ENCODE measurements at places on chromosomes 1 and 21. TPM values are rescaled to one million over a fixed set of nuclear protein-coding genes. Genes with fewer than 3 reads are reported as not detected.

DNA sequence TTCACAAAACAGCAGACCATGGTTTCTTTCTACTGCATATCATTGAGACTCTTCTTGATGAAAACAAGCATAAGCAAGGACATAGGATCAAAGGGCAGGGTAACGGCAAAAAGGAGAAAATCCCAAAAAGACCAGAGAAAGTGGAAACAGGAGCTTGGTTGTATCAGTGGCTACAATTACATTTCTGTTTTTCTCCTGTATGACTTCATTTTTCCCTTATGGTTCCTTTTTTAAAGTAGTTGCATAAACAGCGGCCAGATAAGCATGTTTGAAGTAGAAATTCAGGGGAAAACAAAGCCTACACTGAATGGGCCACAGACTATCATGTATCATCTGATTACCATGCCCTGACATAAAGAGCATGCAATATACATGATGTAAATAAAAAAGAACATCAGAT is 4.6 kb downstream of the EGLN1 start:
- DNase-seq: no peak

- DNase-seq: no peak
Observed at GRCh38 chr1:165010418-165011070, 346.0 kb downstream of the LMX1A start.

DNA sequence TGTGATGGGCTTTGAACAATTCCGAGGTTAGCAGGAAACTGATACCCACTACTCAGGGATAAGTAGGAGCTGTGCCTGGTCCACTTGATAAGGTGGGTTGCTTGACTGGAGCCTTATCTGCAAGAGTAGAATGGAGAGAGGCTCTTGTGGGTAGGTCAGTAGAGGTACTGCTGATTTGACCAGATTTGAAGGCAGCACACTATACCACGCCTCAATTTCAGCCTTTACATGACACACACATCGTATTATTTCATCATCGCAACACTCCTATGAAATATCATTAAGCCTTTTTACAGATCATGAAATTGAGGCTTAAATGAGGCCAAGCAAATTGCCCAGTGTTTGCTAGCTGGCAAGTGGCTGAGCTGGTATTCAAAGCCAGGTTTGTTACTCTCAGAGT is 69.6 kb downstream of the KCNJ15 start:
- DNase-seq: no peak

- no peak for DNase-seq
Observed at GRCh38 chr1:33042831-33043230, 6.1 kb upstream of the AK2 start.

- no peak for DNase-seq
Observed at GRCh38 chr1:66540434-66541032, 6.6 kb downstream of the SGIP1 start.

DNA sequence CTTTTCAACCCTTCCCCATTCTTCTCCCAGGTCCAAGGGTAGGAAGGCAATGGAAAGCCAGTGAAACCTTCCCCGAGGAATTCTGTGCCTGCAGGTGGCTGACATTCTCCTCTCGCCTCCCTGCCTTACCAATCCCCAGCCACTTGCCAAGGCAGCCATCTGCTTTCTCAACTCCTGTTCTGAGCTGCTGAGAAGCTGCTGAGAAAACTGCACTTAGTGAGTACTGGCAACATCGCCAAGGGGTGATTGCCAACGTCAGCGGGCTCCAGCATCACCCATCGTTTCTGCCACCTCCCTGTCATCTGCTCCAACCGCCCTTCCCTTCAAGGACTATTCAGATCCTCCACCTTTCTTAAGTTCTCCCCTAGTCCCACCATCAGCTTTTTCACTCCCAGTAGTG is 106.0 kb downstream of the PTPRU start:
- DNase-seq: no peak

DNA sequence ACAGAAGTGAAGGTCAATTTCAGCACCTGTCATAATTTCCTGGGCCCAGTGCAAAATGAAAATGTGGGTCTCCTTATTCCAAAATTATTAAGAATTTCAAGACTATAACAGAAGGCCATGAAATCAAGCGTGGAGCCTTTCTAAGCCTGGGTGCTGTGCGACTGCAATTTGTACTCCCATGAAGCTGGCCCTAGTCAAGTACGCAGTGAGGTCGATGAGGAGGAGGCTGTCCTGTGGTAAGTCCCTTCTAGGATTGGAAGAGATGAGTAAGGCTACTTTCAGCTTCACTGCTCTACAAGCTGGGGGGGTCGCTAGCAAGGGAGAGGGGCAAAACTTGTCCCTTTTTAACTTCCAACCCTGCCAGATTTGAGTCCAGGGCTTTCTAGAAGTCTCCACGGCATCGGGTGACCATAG is 410 bp upstream of the NUDC start:
- no peak for DNase-seq

GRCh38 chr1:204940591-204940990 is 69.9 kb downstream of the NFASC start:
- no peak for DNase-seq

DNA sequence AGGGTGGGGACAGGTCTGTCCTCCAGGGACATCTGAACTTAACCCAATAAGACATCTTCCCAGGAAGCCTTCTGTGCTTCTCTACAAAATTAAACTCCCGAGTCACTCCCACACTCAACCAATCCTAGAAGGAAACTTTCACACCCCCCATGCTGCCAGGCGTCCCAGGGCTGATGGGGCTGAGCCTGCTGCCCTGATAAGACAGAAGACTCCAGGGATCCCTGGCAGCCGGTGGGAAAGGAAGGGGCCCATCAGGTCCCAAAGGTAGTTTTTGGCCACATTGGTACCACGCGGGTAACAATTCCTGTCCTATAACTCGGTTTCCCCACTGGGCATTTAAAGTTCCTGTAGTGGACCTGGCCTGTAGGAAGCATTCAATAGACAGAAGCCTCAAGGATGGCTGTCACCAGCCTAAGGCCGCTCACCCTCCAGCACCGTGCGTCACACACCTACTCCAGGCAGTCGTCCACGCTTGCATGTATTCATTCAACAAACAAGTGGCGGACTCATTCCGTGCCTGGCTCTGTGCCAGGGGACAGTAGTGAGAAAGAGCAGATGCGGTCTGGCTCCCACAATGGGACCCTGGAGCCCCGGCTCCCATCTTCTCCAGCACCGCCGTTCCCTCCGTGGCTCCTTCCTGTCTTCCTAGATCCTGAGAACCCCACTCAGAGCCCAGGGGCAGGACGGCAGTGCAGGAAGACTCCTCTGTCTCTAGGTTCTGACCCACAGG is 465.2 kb downstream of the NPHP4 start:
- no peak for DNase-seq

DNA sequence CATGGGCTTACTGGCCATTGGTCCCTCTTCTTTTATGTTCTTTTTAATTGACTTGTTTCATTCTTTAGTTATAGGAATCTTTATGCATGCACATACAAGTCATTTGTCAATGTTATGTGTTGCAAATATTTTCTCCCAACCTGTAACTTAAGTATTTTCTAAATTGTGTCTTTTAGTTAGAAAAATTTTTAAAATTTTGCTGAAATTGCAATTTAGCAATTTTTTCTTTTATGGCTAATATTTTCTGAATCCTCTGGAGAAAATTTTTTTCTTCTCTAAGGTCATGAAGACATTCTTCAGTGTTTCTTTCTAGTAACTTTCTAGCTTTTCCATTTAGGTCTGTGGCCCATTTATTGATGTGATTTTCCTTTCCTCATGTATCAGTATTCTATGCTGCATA is 48.9 kb upstream of the TENT5C start:
- no peak for DNase-seq

- no peak for DNase-seq
Observed at GRCh38 chr1:197638316-197638715, 137.0 kb downstream of the DENND1B start.

DNA sequence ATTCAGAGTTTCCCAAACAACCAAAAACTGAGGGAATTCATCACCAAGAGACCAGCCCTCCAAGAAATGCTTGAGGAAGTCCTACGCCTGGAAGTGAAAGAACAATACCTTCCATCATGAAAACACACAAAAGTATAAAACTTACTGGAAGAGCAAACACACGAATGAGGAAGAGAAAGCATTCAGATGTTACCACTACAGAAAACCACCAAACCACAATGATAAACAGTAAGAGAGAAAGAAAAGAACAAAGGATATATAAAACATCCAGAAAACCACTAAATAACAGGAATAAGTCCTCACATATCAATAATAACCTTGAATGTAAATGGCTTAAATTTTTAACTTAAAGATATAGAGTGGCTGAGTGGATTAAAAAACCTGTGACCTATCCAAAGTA is 58.5 kb upstream of the BCL10 start:
- DNase-seq: no peak

DNA sequence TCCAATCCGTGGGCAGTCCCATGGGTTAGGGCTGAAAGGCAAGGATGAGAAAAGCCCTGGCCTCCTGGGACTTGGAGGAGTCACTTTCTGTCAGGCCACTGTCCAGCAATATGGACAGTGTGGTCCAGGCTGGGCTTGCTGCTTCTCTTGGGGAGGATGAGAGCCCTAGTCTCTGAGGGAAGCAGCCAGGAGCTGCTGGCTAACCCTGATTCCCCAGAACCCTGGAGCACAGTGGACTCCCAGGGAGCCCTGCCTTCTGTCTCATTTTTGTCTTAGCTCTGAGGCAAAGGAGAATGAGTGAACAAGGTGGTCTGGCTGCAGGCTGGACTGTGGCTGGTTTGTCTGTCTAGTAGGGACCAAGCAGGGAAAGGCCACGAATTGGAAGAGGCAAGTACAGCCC is 23.8 kb upstream of the EDN2 start:
- no peak for DNase-seq

DNA sequence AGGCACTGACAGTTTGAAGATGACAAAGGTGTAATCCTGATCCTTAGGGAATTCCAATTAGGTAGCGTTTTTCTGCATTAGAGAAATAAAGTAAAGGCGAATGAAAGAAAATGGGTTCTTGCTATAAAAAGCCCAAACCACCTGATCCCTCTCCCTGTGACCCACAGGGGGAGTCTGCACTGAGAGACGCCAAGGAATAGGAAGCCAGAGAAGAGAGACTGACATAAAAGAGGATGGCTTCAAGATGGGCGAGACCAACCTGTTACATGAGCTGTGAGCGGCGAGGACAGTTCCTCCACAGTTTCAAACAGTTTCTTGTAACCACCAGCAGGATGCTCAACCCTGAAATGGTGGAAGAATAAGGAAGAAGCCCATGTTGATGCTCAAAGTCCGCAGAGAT is 1.4 kb downstream of the RPE65 start:
- no peak for DNase-seq

DNA sequence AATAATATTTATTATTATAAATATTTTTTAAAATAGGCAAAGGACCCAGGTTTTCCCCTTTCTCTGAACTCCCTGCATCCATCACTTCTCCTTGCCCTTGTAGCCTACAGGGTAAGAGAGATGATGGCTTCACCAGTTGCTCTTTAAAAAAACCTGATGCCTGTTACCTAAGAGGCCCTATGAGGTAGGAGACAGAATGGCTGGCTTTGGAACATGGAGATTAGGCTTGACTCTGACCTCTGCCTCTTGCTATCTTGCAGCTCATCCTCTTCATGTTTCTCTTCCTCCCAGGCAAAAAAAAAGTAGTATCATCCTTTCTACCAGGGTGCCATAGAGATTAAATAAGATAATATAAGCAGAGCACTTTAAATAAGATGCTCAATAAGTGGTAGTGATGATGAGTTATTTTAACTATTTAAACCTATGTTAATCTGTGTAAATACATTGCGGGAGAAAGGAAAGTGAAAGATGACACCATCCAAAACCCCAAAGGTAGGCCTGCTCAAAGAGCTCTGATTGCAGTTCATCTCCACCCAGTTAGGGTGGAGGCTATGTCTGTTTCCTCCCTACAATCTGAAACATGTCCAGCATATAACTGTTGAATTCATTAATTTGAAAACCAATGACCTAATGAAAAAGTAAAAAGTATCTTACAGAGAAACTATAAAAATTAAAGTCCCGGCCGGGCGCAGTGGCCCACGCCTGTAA is 51.8 kb downstream of the RGS2 start:
- no peak for DNase-seq

DNA sequence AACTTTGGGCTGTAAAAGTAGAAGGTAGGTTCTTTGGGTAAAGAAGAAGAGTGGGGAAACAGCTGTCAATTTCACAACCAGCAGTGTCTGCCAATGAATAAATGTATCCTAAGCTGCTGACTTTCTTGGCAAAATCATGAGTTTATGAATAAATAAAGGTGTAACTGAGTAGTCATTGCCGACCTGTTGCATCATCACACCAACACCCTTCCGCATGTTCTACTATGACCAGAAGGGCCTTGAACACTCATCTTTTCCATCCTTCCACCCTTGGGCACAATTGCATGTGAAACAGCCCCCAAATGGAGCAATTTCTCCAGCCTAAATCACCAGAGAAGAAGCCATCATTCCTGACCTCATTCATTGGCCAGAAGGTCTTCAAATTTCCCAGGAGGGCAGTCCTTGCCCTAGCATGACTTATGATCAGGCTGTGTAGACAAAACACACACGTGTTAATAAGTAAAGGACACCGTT is 31.2 kb upstream of the QSOX1 start:
- no peak for DNase-seq

DNA sequence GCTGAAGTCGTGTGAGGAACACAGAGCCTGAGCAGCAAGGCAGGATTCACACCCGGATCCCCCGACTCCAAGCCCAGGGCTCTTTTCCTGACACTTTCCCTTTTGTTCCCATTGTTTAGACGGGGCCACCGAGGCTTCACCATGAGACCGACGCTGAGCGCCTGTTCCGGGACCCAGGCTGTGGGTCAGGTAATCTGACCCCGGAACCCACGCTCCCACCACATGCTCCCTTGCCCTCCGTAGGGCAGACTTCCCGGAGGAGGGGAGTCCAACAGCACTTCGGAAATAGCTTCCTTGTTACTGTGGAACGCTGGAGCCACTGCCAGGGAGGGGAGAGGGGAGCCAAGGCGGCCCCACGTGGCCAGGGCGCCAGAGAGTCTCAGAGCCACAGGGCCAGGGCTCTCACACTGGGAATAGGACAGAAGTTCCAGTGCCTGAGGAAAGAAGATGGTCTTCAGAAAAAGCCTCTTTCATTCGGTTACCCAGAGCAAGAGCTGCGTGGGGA is 18.4 kb downstream of the RUNX3 start:
- DNase-seq: no peak

The RRP1 gene
- 28.5 TPM for total RNA-seq

The TNFSF4 gene
- 2.2 TPM for total RNA-seq

The LRRC41 gene
- 40.6 TPM for total RNA-seq

The C1orf226 gene
- total RNA-seq: not detected

The CFAP126 gene
- not detected for total RNA-seq

The CASQ1 gene
- total RNA-seq: not detected

The SLC44A5 gene
- total RNA-seq: not detected

The TMEM269 gene
- total RNA-seq: 0.25 TPM

The FCRL4 gene
- total RNA-seq: not detected

The ARV1 gene
- total RNA-seq: 17.7 TPM

The TMEM200B gene
- total RNA-seq: not detected

The SPATA1 gene
- 1.7 TPM for total RNA-seq

The NOL9 gene
- total RNA-seq: 44.5 TPM

All from activated CD4-positive, alpha-beta T cell treated with anti-CD3 and anti-CD28 coated beads, Interleukin-2, amount 10 ng/mL, durations not matched to agents 7 days and 5 days (primary cell).